ENCODE measurements at places on chromosomes 1 and 21. TPM values are rescaled to one million over a fixed set of nuclear protein-coding genes. Genes with fewer than 3 reads are reported as not detected.

Gene POGZ
- 63.8 TPM for total RNA-seq

Gene ZNF593OS
- not detected for total RNA-seq

GRCh38 chr1:26959722-26960624 lies at the start of gene KDF1:
Gene KDF1 (minus strand): TSS chr1:26960468. CDS start chr1:26952380, 8,088 bp downstream.
- peak; percentile 95 for DNase-seq

- DNase-seq = no peak
Measured at GRCh38 chr1:81577004-81577697, 223.6 kb upstream of the ADGRL2 start.

- DNase-seq = no peak
Measured at GRCh38 chr21:46517361-46517760, 58.7 kb downstream of the DIP2A start.
